Activated CD4-positive, alpha-beta T cell treated with anti-CD3 and anti-CD28 coated beads, Interleukin-2, amount 50 U/mL, for 48 hours (primary cell): ENCODE measurements at places on chromosomes 13 and 19.

DNA sequence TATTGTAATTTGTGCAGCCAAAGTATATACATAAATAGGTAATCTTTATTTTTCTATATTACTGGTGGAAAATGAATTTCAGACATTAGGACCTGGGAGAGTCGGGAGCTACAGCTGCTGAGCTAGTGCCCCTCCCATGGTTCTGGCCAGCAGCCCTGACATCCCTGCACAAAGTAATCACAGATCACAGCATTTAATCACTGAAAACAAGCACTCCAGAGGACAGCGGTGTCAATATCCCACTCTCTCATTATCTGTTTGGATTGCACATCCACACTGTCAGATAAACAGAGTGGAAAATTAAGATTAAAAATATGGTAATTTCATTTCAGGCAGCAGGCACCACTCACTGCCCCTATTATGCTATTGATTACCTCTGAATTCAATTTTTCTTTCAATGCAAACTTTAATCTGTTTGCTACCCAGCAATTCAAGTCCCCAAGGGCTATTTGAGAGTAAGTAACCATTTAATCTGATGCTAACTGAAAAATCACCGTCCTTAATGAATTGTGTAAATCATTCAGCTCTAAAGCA, 254.1 kb upstream of the SOX21 start:
- no peak for DNase-seq

- no peak for DNase-seq
These were observed 1769.0 kb upstream of the PCDH20 start for GRCh38 chr13:63184693-63185092.

DNA sequence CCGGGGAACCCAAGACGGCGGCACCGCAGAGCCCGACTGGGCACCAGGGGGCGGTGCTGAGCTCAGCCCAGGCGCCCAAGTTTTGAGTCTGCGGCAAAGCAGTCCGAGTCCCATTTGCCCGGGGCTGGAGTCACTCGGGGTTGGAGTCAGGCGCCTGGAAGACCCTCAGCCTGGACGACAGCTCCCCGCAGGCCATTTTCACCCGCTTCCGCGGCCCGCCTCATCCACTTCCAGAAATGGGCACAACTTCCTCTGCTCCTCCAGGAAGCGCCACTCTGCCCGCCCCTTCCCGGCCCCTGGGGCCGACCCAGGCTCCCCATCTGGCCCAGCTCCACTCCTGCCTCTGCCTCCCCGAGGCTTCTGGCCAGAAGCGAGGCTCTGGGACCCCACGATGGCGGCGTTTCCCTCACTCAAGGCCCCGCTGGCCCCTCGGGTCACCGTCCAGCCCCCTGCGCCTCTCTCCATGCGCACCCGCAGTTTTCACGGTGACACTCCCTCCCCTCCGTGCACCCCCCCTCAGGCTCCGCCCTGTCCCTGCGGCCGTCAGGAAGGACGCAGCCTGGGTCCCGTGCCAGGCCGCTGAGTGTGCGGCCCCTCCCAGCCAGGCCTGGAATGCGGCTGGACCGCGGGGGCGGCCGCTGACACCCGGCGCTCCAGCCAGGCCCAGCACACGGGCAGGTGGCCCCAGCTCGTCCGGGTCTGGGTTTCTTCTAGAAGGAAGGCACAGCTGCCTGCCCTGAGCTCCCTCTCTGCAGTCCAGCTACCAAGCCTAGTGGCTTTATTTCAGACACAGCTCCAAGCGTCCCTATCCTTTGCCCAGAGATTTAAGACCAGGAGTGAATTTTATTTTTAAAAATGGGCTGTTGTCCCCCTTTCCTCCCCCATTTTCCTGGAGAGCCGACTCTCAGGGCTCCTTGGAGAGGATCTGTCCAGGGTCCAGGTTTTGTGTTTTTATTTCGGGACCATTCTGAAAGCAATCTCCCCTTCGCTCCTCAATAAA, 4.7 kb downstream of the SERTAD1 start:
- peak; percentile 82 for DNase-seq

DNA sequence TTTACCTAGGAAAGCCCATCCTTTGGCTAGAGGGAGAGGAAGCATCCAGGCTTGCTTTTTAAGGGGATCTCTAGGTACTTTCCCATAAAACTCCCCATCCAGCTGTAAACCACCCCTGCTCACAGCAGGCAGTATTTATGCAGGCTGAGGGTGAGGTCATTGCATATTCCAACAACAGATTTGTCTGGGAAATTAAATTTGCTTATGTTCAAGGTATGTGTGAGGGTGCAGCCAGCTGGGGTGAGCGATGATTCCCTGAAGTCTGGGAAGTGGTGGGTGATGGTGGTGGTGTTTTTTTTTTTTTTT, 96.3 kb upstream of the C1QTNF9B start:
- DNase-seq, result no peak
